Stimulated activated CD4-positive, alpha-beta T cell treated with anti-CD3 and anti-CD28 coated beads, Interleukin-15, amount 100 ng/mL, for 1 hour (primary cell): ENCODE measurements at places on chromosomes 6 and 20.

GRCh38 chr6:163254341-163254835, 160.1 kb upstream of the QKI start:
- no peak for DNase-seq

DNA sequence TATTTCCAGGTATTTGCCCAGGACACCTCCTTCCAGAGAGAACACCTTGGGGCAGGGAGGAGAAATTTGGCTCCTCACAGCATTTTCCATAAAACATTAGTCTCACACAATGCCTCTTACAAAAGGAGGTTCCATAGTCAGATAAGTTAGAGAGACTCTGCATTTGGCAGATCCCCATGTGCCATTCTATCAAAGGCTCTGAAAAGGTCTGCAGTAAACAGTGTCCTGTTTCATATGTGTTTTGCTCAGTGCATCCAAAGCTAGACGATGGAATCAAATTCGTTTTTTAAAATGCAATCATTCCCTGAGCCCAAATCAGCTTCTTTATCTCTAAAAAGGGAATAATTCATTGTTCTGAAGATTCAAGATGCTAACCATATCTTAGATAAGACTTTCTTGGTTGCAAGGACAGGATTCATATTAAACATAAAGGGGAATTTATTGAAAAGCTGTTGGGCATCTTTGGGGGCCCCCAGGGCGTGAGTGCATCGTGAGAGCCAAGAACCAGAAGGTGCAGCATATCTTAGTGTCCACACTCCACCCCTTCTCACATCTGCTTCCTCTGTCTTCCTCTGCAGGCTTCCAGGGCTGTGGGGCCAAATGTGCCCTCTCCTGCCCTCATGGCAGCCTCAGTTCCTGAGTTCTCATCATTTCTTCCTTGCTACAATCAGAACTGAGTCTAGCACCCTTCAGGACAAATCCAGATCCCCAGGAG, 41.4 kb upstream of the MLN start:
- no peak for DNase-seq

GRCh38 chr6:44260011-44260410, 2.7 kb upstream of the SLC35B2 start:
- no peak for DNase-seq

GRCh38 chr6:20367743-20368485, 33.8 kb upstream of the E2F3 start:
- no peak for DNase-seq

DNA sequence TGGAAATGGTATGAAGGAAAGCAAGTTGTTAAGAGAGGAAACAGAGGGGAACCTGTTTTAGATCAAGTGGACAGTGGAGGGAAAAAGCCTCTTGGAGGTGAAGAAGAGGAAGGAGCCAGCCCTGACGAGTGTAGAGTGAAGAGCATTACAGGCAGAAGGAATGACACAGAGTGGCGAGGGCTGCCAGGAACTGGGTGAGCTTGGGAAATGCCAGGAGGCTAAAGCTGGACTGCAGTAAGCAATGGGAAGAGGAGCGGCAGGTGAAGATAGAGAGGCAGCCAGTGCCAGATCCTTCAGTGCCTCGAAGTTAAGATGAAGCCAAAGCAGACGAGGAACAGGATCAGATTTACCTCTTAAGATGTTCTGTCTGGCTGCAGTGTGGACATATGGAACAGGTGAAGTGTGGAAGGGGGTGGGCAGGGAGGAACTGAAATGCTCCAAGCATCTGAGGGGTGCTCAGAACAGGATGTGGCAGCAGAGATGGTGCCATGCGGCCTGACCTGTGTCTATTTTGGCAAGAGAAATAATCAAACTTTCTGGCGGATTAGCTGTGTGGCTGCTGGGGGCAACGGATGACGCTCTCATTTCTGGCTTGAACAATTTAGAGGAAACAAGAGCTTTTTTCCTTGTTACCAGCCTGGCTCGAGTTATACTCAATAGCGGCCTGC, 748.4 kb downstream of the PTPRT start:
- DNase-seq: no peak

DNA sequence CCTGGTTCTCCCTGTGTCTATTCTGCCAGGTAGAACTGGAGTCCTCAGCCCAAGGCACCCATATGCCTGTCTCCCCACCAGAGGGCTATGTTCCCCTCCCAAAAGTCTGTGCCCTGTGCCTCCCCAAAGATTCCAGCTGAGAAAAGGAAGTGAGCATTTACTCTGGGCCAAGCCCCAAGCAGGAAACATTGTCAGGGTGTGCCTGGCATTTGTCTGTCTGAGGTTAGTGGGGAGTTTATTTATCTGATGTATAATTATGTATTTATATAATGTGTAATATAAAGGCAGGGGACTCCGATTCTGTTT, 5.6 kb downstream of the GDF5 start:
- DNase-seq: no peak

GRCh38 chr6:157627195-157627966, 195.7 kb upstream of the SNX9 start:
- DNase-seq: no peak

- DNase-seq: no peak
Observed at GRCh38 chr6:144364208-144364720, 79.1 kb downstream of the UTRN start.

GRCh38 chr6:106165885-106166485, 79.8 kb downstream of the PRDM1 start:
- DNase-seq: no peak

DNA sequence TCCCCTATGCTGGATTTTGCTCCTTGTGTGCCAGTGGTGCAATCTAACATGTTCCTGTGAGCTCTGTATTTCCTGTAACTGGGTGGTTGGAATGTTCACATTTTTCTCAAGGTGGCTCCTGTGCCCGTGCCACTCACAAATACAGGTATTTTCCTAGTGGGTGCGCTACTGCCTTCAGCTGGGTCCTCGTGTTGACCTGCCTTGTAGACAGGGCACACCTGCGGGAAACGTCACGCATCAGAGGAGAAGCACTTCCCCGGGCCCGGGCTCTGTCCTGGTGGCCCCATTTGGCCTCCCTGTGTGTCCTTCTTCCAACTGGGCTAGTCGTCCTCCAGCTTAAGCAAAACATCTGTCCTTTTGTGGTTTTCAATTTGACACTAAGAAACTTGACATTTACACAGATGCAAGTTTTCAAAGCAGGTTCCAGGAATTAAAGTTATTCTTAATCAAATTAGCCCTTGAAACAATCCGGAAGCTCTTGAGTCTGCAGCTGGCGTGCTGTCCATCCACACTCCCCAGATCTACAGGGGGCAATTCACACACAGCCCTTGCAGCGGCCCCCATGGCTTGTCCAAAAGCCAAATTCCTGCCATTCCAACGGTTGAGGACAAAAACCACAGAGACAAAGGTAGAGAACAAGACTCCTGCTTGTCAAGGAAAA, 275.1 kb downstream of the CDC5L start:
- DNase-seq: no peak

GRCh38 chr6:36032261-36032660, 4.7 kb downstream of the MAPK14 start:
- DNase-seq: no peak

- DNase-seq: no peak
Observed at GRCh38 chr6:36688063-36688738, 9.4 kb upstream of the RAB44 start.

DNA sequence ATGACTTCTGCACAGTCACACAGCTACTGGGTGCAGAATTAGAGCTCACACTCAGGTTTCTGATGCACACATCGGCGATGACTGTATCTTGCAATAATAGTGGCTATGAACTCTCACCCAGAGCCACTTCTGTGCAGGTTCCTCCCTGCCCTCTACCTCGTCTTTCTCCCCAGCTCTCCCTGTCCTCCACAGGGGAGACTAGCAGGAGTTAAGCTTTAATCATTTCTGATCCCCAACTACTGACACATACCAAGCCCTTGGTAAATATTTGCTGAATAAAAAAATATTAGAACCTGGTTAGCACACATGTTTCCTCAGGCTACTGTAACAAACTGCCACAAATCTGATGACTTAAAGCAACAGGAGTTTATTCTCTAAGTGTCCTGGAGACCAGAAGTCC, 222.7 kb upstream of the FOXA2 start:
- DNase-seq: no peak

- DNase-seq: no peak
Observed at GRCh38 chr6:149323353-149323752, 5.8 kb downstream of the TAB2 start.

DNA sequence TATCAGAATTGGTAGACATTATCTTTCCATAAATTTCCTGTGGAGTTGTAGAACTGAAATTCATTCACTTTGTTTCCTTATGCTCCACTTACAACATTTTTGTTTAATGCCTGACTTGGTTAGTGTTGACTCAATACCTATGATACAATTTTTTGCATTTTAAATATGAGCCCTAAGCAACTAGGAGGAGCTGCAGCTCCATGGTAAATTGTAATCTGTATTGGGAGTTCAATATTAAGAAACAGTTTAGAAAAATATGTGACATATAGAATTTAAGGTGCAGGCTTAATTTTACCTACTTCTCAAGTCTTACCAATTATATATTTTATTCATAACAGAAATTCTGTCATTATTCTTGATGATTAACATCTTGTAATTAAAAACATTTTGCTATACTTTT, 868.3 kb downstream of the EYS start:
- no peak for DNase-seq

GRCh38 chr6:2158596-2159271, 86.7 kb downstream of the GMDS start:
- no peak for DNase-seq

GRCh38 chr6:51768087-51768486, 319.3 kb downstream of the PKHD1 start:
- no peak for DNase-seq

- DNase-seq: no peak
Observed at GRCh38 chr20:14817101-14817500, 479.7 kb upstream of the FLRT3 start.

DNA sequence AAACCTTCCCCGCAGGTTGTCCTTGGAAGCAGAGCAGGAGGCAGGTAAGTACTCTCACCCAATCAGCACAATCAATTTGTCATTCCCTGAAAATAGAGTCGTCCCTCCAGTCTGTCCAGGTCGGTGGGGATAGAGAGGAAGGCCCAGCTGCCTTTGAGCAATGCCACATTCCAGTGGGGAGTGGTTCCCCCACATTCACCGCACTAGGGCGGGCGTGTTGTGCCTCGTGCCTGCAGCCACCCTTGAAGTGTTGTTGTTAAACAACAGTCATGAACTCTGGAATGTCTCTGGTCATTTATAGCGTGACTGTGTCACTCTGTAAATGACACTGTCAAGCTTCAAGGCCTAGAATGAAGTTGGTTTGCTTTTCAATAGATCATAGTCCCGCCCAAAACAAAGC, 33.4 kb downstream of the PRDM1 start:
- no peak for DNase-seq

GRCh38 chr6:147759093-147759492, 250.6 kb downstream of the SAMD5 start:
- no peak for DNase-seq

DNA sequence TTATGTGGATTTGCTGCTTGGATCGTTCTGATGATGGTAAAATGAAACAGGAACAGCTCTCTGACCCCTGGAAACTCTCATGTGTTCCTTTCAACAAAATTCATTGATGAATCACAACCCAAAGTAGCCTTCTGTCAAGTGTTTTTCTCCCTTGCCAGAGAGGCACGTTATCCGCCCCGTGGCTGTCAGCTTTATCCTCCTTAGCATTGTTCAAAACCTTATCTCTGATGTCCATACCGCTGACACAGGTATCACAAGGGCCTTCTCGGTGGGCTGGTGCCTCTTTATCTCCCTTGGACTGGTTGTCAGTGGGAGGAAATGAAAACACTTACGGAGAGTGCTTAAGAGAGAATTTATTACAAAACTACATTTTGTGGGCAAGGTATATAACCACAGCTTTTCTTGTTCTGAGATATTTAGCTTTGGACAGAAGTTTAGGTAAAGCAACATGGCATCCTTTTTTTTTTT, 84.9 kb downstream of the TIAM2 start:
- no peak for DNase-seq

DNA sequence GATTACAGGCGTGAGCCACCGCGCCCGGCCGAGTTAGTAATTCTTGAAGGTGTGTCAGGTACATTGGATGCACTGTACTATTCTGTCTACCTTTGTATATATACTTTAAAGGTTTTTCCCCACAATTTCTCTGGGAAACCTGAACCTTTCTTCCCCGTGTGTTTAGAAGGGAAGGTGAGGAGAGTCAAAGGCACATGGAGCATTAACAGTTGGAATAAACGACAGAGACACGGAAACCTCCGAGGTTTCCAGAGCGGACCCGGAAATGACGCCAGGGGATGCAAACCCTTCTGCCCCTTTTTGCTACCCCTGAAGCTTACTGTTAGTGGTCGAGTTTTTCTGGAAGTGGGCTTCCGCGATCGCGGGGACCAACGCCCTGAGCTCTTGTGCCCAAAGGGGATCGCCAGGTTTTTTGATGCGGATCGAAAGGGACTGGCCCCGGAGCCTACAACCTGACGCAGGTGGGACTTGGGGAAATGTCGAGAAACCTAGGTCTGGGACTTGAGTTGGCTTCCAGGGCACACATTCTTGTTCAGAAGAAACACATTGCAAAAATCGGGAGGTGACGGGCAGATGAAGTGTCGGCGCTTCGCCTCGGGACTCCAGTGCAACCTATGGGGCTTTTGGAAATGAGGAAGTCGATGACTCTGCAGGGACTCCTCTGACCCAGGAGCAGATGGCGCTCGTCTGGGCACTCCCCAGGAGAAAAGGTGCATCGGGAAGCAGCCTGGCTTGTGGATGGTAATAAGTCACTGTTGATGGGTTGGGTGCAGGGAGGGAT, 218.2 kb downstream of the OR2B2 start:
- DNase-seq: no peak

DNA sequence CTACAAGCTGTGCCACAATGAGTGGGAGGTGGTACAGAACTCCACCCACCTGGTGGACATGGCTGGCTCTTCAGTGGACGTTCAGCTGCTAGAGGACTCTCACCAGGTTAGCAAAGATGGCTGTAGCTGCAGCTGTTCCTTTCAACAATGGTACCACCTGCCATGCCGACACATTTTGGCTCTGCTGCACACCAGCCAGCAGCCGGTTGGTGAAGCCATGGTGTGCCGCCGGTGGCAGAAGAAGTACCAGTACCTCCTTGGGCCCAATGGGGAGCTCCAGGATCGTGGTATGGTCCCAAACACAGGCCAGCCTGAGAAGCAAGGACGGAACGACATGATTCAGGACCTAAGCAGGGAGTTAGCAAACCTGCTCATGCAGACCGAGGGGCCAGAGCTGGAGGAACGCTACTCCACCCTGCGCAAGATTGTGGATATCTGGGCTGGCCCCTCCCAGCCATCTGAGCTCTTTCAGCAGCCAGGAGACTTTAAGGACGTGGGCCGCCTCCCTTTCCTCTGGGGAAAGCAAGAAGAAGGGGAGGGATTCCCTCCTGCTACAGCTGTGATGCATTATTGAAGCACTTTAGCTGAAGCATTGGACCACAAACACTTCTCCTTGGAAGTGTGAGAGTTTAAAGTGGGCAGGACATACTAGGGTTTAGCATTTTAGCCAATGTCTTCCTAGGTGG, 2.8 kb upstream of the ZSWIM1 start:
- no peak for DNase-seq

GRCh38 chr6:88922775-88923548, 40.5 kb downstream of the RNGTT start:
- DNase-seq: no peak
